ENCODE measurements at places on chromosomes 4 and X.

- DNase-seq = no peak
These were observed 14.0 kb upstream of the KIAA0232 start for GRCh38 chr4:6768539-6768905.

- DNase-seq = no peak
These were observed 444.7 kb downstream of the IQCM start for GRCh38 chr4:149370785-149371420.

- no peak for DNase-seq
These were observed 776 bp upstream of the SOWAHD start for GRCh38 chrX:119757646-119757978.

DNA sequence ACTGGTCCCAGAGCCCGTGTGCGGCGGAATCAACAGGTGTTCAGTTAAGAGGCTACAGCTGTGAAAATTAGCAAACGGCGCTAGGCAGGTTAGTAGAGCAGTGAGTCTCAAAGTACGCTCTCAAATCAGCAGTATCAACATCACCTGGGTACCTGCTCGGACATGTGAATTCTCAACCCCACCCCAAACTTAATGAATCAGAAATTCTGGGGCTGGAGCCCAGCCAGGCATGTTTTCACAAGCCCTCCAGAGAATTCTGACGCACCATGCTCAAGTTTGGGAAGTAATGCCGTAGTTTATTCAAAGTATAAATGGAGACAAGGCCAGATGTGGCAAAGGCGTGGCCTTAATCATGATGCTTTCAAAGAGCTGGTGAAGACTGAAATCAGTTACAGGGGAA, 58.2 kb upstream of the PTCHD1 start:
- DNase-seq = no peak

DNA sequence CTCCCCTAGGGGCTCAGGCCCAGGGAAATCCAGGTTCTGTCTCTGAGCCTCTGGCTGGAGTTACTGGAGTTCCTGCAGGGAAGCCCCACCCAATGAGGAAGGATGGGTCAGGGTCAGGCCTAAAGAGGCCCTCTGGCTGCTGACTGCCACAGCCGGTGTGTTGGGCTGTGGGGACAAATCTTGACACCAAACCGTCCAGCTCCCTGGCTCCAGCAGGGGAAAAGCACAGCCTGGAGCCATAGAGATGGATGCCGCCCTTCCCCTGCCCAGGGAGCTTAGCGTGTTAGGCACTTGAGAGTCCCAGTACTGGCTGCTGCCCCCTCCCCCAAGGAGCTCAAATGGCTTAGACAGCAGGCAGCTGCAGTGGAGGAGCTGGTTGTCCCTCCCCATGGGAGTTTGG, 321.3 kb upstream of the LCORL start:
- no peak for DNase-seq

GRCh38 chrX:37986893-37987292, 19.5 kb upstream of the SYTL5 start:
- no peak for DNase-seq

GRCh38 chr4:126532527-126532926, 1100.2 kb upstream of the INTU start:
- no peak for DNase-seq

- no peak for DNase-seq
These were observed 20.4 kb upstream of the SFRP2 start for GRCh38 chr4:153809307-153809706.

- DNase-seq = no peak
These were observed 393.5 kb downstream of the MAPK10 start for GRCh38 chr4:85966373-85966772.

- no peak for DNase-seq
These were observed 115.5 kb upstream of the FAM9C start for GRCh38 chrX:13159886-13160285.

DNA sequence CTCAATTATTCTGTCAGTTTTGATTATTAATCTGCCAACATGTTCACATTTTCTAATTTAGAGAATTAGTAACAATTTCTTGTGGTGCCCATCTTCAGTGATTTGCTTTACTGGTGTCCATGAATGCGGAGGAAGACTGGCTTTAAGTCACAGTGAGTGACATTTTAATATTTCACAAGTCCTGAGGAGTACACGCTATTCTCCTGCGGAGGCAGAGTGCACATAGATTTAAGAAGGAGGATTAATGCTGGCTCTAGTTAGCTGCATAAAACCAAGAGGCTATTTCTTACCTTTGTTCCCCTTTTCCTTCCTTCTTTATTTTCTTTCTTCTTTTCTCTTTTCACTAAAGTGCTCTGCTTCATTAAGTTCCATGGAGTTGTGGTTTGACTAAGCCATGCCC, 495.2 kb upstream of the IGFBP7 start:
- no peak for DNase-seq

- DNase-seq = no peak
These were observed 101.6 kb downstream of the FGF16 start for GRCh38 chrX:77548751-77549150.

- no peak for DNase-seq
These were observed 36.7 kb downstream of the IL13RA1 start for GRCh38 chrX:118764122-118764521.

DNA sequence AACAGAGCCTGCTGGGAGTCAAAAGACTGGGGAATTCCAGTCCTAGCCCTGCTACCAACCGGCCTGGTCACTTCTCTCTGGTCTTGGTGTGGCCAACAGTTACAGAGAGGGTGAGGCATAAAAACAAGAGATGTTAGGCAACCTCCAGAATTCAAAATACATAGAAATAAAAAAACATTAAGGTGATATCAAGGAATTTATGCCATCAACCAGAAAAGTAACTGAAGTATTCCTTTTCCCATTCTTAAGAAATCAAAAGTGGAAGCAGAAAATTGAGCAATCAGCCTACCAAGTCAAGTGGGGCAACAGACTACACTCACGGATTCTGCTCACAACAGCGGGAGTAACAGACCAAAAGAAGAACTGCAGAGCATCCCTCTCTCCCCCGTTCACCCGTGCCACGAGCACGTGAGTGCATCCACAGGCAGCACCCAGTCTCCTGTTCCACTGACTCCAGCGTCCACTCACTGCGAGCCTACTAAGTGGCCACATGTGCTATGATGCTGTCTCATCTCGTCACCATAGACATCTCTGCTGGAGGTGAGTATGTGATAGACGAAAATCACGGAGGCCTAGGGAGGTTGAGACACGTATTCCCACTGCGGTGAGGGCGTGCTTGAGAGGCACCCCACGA, 29.3 kb downstream of the AFAP1 start:
- no peak for DNase-seq

DNA sequence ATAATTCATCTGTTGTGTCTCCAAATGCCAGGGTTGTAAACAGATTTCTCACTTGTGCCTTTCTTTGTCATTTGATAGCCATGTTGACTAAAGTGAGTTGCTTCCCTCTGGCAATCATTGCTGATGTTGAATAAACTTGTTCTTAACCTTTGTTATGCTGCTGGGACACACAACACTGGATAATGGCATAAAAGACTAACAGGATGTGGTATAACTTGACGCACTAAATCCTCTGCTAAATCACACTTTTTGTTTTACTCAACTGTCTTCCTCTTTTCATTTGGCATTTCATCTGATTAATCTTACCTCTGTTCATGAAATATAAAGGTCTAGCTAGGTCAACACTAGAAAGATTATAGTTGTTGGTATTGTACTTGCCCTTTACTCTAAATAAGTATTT, 17.6 kb upstream of the CXCL5 start:
- DNase-seq = no peak

DNA sequence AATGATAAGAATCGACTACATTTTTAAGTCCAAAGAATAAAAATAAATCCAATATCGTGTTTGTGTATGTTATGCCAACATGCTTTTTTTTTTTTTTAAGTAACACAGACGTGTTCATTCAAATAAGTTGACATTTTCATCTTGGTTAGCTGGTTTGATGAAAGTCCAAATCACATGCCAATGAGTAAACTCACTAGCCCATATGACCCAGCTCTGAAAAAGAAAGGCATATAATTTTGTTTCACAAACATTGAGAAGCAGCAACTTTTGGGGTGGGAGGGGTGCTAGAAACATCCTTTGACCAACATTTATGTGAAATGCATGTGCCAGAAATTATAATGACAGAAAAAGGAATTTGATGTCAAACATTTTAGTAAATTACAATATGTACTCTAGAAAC, 61.6 kb upstream of the SPP1 start:
- DNase-seq = no peak

- no peak for DNase-seq
These were observed 125.2 kb upstream of the USP9X start for GRCh38 chrX:40960041-40960440.

DNA sequence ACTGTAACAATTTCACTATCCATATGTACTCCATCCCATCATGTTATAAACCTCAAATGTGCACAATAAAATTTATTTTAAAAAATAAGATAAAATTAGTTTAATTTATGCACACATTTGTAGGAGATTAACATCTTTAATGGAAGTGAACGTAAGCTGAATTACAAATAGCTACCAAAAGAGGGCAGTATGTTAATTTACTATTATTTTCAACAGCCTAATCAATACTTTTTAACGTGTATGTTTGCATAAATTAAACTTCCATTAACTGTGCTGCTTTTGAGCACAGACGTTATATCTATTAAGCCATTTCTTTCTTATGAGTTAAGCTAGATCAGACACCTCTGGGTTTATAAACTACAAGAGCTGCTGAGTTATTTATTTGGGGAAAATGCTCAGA, 56.5 kb upstream of the PHKA2 start:
- DNase-seq = no peak

Measured in activated CD4-positive, alpha-beta T cell treated with anti-CD3 and anti-CD28 coated beads for 1 hour (primary cell).